ENCODE measurements at places on chromosomes 2 and 18.

DNA sequence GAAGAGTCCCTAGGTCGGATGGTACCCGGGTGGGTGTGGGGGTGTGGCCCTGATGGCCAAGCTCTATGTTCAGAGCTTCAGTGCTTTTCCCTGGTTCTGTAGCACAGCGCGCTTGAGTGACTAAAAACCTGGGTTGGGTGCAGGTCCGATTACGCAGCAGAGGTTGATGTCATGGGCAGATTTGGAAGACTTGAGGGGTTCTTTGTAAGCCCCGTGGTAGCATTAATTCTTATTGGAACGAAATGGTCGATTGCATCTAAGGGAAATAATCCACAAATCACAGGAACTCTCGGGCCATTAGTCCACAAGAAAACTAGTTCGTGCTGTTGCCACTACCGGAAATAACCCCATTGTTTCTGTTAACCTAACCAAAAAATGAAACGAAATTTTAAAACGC, 9.0 kb downstream of the HOXD8 start:
- no peak for DNase-seq

GRCh38 chr18:11514267-11514666, 95.1 kb upstream of the SLC35G4 start:
- DNase-seq = no peak

GRCh38 chr2:171793691-171794678, 100.1 kb downstream of the SLC25A12 start:
- DNase-seq = no peak

DNA sequence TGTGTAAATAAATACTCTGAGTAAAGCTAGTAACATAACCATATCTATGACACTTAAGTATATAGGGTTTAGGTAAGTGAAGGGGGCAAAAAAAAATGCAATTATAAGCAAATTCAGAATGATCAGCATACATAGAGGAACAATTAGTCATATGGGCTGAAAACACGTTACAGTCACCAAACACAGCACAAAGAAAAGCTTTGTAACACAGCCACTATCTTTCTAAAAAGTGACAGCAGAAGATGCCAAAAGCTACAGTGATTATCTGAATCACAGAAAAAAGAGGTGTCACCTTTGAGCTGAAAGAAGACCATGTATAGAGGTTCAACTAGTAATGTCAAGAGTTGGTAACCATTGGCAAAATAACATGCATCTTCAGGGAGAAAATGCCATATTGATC, 115.5 kb downstream of the ERBB4 start:
- no peak for DNase-seq

DNA sequence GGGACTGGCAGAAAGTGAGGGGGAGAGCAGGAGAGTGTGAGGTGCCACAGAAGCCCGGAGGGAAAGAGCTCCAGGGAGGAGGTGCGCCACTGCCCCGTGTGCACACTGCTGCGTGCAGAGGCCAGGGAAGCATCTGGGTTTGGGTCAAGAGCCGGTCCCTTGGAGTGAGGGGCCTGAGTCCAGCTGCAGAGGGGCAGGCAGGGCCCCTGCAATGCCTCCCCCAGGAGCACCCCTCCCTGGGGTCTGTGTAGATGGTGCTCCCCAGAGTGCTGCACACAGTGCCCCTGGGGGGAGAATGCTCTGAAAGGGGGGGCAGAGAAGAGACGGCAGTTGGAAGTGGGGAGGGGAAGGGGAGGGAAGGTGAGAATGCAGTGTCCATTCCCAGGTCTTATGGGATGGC, 3.7 kb upstream of the LIMS2 start:
- DNase-seq = no peak

DNA sequence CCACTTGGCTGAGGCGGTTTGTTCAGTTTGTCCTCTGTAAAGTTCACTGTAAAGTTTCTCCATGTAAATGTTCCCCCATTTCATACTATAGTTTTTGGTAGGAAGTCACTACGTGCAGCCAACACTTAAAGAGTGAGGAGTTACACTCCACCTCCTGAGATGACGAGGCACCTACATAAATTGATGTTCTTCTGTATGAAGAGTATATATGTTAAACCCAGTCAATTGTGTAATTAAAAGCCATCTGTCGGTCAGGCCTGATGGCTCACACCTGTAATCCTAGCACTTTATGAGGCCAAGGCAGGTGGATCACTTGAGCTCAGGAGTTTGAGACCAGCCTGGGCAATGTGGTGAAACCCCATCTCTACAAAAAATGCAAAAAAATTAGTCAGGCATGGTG, 7.6 kb downstream of the PIGN start:
- no peak for DNase-seq

DNA sequence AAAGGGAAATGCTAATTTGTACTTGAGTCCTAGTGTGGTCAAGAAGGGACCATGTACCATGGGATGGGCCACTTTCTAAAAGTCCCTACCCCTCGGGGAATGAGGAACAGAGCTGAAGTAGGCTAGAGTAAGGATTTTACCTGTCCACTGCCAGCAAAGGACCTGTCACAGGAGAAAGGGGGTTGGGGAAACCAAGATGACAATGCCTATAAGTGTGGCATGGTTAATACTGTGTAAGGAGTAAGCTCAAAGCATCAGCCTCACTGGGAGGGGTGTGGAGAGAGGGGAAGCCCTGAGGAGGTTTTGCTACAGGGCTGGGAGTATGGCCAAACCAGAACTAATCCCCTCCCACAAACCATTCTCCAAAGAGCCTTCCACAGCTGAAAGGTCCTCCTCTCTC, 15.8 kb downstream of the GKN2 start:
- no peak for DNase-seq

- no peak for DNase-seq
These were observed 41.8 kb downstream of the LTBP1 start for GRCh38 chr2:32988525-32988924.

GRCh38 chr2:101354420-101355311, 32.6 kb downstream of the CREG2 start:
- DNase-seq = no peak

GRCh38 chr2:161991991-161992390, 82.0 kb downstream of the DPP4 start:
- DNase-seq = no peak

- no peak for DNase-seq
These were observed 21.3 kb downstream of the NBEAL1 start for GRCh38 chr2:203035879-203036470.

DNA sequence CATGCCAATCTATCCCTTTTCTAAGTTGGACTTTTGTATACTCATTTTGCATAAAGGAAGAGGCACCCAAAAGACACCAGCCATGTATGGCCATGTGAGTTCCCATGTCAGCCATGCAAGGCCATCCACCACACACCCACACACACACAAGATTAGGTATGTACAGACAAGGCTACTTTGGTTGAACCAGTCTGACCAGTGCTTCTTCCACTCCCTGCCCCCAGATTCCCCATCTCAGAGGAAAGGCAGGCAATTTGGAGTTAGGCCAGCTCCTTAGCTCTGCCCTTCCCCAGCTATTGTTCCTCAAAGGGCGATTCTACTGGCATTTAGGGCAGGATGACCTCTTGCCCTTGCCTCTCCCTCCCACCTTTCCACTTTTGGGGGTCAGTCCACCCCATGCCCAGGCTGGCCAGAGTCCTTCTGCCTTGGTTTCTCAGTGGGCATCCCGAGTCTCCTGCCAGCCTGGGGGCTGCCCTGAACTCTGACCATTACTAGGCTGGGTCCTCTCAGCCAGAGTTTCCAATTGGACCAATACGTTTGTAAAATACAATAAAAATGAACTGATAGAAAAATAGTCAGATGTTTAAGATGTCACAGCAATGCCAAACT, 101.1 kb downstream of the ZBTB7C start:
- no peak for DNase-seq

- DNase-seq = no peak
These were observed 52.3 kb upstream of the ROCK2 start for GRCh38 chr2:11396467-11397445.

- no peak for DNase-seq
These were observed 46.5 kb downstream of the THNSL2 start for GRCh38 chr2:88216641-88217040.

- no peak for DNase-seq
These were observed 135.8 kb downstream of the CABLES1 start for GRCh38 chr18:23270986-23271680.

- DNase-seq = no peak
These were observed 103.2 kb downstream of the INHBB start for GRCh38 chr2:120448961-120449810.

- no peak for DNase-seq
These were observed 116.8 kb downstream of the SPTBN1 start for GRCh38 chr2:54572636-54573536.

- DNase-seq = no peak
These were observed 512.1 kb upstream of the SYT4 start for GRCh38 chr18:43789234-43790000.

DNA sequence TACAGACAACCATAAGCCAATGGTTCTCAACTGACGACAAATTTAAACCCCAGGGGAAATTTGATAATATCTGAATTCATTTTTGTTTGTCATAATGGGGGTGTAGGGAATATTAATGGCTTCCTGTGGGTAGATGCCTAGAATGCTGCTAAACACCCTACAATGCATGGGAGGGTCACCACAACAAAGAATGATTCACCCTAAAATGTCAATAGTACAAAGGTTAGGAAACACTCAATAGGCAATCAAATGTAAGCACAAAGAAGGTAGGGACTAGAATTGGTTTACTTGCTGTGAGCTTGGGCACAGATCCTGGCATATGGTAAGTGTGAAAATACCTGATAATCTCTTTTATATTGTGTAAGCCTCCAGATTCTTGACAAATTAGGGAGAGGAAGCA, 20.1 kb upstream of the FANCL start:
- no peak for DNase-seq

- DNase-seq = no peak
These were observed 26.9 kb upstream of the GLS start for GRCh38 chr2:190853531-190854383.

DNA sequence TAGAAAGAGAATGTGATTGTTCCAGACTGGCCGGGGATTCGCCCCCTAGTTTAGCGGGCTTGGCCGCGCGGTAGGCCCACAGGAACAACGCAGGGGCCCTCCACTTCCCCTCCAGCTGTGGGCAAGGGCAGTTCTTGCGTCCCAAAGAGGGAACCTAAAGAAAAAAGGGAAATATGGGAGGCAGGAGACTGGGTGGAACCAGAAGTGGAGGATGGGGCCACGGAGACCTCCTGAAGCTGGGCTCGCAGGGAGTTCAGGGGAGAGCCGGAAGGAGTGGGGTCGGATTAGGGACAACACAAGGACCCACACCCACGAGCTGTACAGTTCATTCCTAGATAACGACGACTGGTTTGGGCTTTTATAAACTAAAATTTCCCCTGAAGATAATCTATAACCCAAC, 18.2 kb downstream of the GNLY start:
- DNase-seq = no peak

GRCh38 chr18:28208712-28209265, 31.9 kb upstream of the CDH2 start:
- no peak for DNase-seq

DNA sequence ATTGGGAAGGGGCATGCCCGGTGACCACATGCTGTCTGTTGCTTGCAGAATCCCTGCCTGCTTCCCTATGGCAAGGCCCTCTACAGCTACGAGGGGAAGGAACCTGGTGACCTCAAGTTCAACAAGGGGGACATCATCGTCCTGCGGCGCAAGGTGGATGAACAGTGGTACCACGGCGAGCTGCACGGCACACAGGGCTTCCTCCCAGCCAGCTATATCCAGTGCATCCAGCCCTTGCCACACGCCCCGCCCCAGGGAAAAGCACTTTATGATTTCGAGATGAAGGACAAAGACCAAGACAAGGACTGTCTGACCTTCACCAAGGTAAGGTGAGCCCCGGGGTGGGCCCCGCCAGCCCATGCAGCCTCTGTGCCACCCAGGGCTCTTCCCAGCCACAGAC, 218.6 kb downstream of the SH3RF3 start:
- no peak for DNase-seq

GRCh38 chr18:39741755-39742466, 2176.3 kb upstream of the CELF4 start:
- no peak for DNase-seq

DNA sequence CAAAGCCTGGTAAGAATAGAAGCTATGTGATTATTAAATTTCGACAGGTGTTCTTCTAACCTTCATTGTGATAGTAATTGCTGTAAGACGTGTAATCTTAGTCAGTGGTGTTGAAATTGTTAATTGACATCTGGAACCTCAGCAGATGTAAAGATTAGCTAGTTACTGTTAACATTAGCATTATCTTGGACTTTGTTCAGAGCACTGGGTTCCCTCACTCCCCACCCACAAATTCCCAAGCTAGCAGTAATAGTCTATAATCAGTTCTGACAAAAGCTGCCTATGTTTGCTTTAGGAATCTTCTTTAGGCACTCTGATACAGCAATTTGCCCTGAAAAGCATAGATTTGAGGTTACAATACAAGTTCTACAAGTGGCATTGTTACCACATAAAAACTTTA, 233.7 kb downstream of the EN1 start:
- DNase-seq = no peak

GRCh38 chr2:182436252-182436651, 9.4 kb upstream of the PDE1A start:
- no peak for DNase-seq

- no peak for DNase-seq
These were observed 57.4 kb downstream of the TRPM8 start for GRCh38 chr2:233974530-233975071.

DNA sequence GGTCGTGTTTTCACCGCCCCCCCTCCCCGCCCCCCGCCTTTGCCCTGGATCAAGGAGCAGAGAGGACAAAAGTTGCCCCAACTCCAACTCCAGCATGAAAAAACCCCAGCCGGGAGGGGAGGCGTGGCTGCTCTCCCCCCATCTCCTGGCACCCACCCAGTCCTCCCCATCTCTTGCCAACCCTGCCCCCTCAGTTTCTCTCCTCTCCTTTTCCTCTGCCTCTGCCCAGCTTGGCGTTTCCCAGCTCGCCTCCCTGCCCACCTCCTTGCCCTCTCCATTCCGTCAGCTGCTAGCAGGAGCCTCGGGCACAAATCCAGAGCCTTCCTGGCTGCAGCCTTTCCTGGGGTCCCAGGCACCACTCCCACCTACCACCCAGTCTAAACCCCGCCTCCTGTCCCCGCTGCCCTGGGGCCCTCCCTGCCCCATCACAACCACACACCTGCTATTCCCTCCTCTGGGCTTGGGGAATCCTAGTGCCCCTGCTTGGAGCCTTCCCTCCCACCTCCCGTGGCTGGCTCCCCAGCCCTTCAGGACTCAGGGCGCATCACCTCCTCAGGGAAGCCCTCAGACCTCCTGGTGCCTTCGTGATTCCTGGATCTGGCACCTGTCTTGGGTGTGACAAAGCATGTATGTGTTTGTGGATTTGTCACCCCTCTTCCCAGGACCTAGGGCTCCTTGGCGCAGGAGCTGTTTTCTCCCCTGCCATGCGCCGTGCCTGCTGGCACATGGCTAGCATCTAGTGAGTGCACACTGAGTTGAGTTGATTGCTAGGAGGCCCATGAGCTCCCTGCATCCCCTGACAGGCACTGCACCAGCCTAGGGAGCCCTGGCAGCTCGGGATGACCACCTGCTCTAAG, 209.1 kb downstream of the TFCP2L1 start:
- no peak for DNase-seq

DNA sequence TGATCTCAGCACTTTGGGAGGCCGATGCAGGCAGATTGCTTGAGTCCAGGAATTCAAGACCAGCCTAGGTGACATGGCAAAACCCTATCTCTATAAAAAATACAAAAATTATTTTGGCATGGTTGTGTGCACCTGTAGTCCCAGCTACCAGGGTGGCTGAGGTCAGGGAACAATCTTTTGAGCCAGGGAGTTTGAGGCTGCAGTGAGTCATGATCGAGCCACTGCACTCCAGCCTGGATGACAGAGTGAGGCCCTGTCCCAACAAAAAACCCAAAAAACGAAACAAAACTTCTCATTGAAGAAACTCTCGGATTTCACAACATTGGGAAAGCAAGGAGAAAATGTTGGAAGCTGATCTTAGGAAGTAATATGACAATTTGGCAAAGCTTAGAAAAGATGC, 317.3 kb upstream of the MGAT5 start:
- DNase-seq = no peak

- DNase-seq = no peak
These were observed 306.5 kb upstream of the TNP1 start for GRCh38 chr2:217166241-217166850.

Measured in stimulated activated CD4-positive, alpha-beta T cell treated with anti-CD3 and anti-CD28 coated beads, Interleukin-1b, Interleukin-23, amount 100 ng/mL, for 4 hours (primary cell).